NCI-H1436 treated with DMSO at 0.1 percent for 48 hours (cell line): ENCODE measurements at places on chromosomes 11 and 22.

GRCh38 chr11:90309693-90310092 lies 86.8 kb upstream of the CHORDC1 start:
- no peak for DNase-seq

DNA sequence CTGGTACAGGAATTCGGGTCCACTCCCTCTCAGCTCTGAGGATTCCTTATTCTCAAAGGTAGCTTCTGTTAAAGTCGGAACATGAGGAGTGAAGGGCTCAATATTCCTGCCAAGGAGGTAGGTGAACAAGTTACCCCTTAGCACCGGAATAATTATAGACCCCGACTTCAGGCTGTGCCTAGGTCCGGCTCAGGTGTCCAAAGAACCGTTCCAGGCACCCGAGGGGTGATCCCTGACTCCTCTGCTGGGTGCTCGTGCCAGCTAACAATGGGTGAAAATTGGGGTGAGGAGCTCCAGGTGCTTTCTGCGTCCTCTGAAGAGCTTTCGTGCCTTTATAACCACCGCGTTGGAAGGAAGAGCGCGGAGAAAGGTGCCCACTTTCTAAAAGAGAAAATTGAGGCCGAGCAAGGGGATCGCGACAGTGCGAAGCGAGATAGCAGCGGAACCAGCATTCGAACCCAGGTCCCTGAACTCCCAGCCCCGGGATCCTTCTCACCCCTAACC lies 393 bp downstream of the CYB561A3 start:
- DNase-seq = no peak

DNA sequence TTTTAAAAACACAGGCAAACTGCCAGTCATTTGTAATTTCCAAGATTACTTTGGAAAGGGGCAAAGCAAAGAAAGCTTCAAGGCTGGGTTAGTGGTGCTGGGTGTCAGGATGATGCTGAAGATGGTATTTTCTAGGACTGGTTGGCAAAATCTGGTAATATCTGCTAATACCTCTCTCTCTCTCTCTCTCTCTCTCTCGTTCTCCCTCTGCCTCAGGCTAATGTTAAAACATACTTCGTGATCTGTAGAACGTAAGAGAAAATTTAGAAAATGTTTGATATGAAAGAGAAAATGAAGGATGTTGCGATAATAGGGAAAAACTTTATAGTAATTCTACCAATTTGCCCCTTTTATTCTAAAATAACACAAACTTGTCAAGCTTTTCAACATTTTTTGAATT lies 9.4 kb upstream of the LGR4 start:
- no peak for DNase-seq

DNA sequence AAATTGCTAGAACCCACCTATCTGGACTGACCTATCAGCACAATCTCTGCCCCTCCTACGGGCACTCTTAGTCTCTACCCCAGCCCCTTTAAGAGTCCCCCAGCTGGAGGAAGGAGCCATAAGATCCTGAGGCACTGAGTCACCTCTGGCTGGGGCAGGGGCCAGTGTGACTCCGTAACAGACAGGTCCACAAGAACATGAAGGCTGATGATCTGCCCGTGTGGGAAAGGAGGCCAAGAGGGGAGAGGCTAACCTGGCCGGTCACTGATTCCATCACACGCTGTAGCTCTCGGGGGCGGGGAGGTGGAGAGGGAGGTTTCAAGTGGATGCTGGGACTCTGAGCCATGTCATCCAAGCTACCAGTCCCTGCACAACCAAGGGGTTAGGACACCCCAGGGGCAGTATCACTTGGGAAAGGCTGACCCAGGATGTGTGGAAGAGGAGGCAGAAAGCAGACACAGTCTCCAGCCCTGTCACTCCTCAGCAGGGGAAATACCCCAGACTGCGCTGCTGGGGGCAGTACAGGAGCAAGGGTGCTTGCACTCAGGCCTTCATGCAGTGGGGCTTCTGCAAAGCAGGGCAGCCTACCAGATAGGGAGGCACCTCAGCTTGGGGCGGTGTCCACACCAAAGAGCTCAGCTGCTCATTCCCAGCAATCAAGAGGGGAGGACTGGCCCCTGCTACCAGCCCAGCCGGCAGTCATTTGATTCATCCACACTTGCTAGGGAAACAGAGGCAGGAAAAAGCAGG lies 22.3 kb downstream of the ARHGAP1 start:
- no peak for DNase-seq

- no peak for DNase-seq
Measured at GRCh38 chr22:50260801-50261614, 475 bp downstream of the MAPK12 start.

DNA sequence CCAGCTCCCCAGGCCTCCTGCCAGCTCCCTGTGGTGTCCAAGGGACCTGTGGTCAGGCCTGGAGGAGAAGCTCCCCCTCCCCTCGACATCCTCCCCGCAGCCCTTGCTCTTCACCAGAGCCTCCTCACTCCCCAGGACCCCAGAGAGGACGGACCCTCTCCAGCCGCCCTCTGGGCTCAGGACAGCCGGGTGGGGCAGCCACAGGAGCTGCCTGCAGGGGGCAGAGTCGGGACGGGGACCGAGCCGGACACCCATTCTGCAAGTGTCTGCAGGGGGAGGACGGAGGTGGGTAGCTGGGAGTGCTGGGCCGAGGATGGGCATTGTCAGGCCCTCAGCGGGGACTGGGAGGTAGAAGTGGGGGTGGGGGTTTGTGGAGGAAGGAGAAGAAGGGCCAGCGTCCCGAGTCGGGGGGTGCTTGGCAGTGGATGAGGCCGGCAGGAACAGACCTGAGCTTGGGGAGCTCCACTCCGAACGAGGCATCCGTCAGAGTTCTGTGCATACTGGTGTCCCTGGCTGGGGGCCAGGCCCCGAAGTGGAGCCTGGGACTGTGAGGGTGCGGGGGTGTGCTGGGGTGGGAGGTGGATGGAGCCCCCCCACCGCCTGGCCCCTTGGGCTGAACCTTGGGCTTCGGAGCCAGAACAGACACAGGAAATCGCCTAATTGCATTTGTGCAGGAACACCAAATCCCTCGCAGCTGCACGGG lies 15.2 kb downstream of the PRR33 start:
- DNase-seq = no peak
